ENCODE measurements at places on chromosomes 12 and 14.

DNA sequence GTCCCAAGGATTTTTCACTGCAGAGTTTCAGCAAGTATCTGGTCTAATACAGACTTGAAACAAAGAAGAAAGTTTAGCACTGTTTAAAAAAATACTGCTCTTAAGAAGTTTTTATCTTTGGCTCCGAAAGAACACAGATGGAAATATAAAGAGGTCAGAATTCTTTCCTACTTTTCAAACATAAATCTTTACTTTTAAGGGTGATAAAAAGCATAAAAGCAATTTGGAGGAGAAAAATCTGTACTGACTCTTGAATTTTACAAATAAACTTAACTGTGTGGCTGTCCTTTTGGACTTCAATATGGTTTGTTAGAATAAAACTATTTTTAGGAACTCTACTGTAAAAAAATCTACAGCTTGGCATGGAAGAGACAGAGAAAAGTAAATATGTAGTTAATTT is 27.6 kb upstream of the ISM2 start:
- no peak for DNase-seq

GRCh38 chr12:105352940-105353635 is 22.6 kb downstream of the C12orf75 start:
- no peak for DNase-seq

- peak; percentile 83 for DNase-seq
These were observed 282.8 kb downstream of the PAWR start for GRCh38 chr12:79407671-79408622.

DNA sequence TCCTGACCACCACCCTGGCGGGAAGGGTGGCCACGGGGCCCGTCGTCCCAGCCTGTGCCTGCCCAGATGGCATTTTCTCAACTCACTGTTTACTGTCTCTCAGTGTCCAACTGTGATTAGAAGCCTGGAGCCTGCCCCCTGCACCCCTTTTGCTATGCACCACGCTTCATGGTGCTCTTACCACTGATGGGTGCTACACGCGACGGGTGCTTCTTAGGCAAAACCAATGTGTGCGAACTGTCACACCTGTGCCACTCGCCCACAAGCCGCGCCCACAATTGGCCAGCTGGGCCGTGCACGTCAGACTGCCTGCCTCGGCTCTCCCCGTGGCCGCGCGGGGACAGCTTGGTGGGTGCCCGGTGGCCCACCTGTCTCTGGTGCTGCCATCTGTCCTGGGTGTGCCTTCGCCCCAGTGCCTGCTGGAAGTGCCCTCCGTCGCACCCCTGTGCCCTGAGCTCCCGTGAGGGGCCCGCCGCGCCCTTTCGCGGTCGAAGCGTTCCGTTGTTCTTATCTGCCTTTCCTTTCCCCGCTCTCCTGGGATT is 15.1 kb upstream of the AMN start:
- DNase-seq: no peak

DNA sequence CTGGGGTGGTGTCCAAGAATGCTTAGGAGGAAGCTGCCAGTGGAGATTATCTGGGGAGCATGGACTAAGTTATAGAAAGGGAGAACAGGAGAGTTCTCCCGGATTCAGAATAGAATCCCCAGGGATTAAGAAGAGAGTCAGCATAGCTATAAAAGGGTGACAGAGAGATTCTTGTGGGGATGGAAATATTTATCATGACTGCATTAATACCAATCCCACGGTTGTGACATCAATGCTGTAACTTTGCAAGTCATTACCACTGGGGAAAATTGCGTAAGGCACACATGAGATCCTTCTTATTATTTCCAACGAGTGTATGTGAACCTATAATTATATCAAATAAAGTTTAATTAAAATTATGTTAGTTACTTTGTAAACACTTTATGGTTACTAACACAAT is 447.9 kb upstream of the TMEM132C start:
- DNase-seq: no peak

DNA sequence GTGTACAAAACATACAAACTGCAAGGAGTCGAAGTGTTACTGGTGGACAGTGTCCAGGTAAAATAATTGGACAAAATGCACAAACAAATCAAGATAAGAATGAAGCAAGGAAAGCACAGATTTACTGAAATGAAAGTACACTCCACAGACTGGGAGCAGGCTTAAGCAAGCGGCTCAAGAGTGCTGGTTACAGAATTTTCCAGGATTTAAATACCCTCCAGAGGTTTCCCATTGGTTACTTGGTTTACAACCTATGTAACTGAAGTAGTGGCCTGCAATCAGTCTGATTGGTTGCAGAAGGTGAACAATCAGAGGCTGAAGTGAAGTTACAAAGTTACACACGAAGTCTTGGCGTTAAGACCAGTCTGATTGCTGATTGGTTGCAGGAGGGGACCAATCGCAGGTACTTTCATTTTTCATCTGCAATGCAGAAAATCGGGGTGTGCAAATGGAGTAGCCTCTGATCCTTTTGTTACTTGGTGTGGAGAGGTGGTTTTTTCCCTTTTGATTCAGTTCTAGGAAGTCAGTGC is 11.6 kb upstream of the SCN8A start:
- no peak for DNase-seq

- DNase-seq: no peak
These were observed 34.4 kb downstream of the PPTC7 start for GRCh38 chr12:110548678-110549077.

- no peak for DNase-seq
These were observed 101.3 kb downstream of the PPM1H start for GRCh38 chr12:62833634-62834033.

DNA sequence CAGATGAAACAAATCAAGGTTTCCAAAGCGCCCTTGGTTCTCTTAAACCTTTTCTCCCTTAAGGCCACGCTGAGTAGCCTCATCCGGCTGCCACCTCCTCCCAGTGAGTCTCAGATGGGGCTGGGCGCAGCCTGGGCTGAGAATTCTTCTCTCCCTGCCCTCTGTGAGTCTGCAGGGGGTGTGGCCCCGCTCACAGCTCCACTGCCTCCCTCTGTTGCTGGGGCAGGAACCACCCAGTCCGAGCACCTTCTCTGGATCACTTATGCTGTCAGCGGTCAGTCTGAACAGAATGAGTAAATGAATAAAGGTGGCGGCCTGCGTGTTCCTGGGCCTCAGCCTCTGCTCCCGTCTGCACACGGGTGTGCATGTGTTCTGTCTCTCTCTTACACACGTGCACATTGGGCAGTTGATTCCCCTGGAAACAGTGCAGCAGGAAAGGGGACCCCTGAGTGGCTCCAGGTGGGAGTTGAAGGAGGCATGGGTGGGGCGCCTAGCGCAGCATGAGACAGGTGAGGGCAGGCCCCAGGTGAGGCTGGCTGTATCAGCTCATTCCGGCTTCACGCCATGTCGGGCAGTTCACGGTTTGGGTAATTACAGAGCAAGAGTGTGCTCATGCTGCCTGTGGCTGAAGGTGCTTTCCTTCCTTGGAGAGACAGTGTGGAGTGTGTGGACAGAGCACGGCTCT is 4.3 kb downstream of the PAPLN start:
- peak; percentile 83 for DNase-seq

DNA sequence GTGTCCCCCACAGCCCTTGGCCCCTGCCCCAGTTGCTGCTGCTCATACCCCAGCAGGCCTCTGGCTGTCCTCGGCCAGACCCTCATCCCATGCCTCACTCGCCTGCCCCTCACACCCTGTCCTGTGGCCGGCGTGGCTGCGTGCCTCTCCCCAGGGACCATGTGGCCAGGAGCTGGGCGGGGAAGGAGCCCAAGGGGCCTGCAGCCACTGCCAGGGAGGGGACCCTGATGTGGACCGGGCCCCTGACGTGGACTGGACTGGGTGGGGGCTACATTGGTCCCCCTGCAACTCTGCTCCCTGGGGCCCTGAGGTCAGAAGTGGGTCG is 10.9 kb downstream of the FBRSL1 start:
- DNase-seq: no peak

- DNase-seq: no peak
These were observed 4.4 kb downstream of the KRT78 start for GRCh38 chr12:52844386-52844785.

DNA sequence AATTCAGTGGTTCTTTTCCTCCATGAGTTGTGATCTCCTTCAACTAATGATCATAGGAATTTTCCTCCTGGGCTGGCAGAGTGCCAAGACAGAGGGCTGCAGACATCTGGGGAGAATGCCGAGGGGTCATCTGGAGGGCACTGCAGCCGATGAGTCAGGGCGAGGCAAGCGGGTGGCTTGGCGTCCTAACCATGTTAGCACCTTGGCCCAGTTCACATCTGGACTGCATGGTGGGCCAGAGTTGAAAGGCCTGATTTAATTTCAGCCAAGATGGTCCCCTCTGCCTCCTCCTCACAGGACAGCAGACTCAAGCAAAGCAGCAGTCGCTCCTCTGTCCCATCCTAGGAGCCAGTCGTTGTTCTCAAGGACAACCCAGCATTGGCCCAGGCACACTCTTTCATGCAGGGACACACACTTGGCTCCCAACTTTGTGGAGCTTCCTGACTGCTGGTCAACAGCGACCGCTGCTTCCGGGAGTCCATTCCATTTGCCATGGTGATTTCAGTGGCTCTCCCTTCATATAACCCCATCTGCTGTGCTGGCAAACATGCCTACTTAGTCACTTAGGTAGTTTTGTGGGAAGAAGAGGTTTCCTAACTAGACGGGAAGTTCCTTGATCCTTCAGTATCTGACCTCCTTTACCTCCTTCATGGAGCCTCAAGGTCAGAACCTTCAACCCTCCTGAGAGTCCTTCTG is 161.8 kb downstream of the TTC8 start:
- DNase-seq: no peak

DNA sequence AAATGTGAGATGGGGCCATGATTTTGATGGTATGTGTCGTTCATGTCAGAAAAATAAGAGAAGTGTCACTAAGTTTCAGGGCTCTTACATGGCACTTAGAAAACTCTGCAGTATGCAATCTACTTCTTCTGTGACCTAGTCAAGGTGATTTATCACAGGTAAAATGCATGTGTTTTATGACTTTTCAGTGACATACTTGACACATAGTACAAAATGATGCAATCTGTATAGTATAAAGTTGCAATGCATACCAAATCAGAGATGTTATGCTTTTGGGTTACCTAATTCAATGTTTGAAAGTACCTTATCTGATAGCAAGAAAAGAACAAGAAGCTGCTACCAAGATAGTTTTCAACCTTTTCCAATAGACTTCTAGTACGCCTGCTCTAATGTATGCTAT is 21.9 kb upstream of the ARHGAP5 start:
- DNase-seq: no peak

DNA sequence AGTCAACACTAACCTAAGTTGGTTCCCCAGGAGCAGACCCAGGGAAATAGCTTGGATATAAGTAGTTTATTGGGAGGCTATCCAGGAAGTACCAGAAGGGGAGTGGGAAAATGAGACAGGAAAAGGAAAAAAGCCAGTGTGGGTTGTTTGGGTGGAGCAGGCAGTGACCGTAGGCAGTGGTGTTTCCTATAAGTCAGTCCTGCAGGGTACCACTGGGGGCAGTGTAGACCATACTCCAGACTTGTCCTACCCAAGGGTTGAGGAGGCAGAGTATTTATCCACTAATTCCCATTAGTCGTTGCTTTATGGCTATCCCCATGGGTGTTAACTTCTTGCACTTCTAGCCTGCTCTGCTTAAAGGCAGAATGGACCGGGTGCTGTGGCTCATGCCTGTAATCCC is 6.4 kb upstream of the CCDC60 start:
- peak; percentile 52 for DNase-seq

- no peak for DNase-seq
These were observed 409.8 kb downstream of the RERGL start for GRCh38 chr12:17680220-17680619.

- DNase-seq: peak; percentile 83
These were observed 6.4 kb downstream of the ITGB7 start for GRCh38 chr12:53200458-53201176.

GRCh38 chr12:86727160-86727559 is 471.0 kb upstream of the MGAT4C start:
- no peak for DNase-seq

- no peak for DNase-seq
These were observed 1.8 kb downstream of the PXN start for GRCh38 chr12:120263748-120264085.

GRCh38 chr12:88558340-88558867 is 21.9 kb downstream of the KITLG start:
- no peak for DNase-seq

DNA sequence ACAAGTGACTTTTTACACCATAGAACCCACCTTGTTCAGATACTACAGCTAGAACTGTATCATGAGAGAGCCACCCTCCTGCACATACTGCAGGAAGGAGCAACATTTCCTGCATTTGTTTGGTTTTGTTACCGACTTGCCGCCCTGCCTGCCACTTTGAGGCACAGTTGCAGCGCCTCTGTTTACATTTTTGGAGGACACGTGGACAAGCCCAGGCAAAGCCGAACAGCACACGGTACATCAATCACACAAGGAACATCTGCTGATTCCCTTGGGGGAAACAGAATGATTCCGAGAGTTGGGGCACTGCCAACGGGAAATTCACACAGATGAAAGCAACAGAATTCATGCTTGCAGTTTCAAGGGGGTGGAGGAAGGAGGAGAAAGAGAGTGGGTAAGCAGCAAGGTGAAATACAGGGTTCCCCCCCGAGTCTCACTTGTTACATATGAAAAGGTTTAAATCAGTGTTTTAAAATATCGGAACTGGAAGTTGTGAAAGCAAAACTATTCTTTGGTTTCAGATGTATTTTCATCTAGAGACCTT is 110.7 kb downstream of the BTG1 start:
- no peak for DNase-seq

- peak; percentile 55 for DNase-seq
These were observed 60.9 kb upstream of the GPATCH2L start for GRCh38 chr14:76090616-76091391.

DNA sequence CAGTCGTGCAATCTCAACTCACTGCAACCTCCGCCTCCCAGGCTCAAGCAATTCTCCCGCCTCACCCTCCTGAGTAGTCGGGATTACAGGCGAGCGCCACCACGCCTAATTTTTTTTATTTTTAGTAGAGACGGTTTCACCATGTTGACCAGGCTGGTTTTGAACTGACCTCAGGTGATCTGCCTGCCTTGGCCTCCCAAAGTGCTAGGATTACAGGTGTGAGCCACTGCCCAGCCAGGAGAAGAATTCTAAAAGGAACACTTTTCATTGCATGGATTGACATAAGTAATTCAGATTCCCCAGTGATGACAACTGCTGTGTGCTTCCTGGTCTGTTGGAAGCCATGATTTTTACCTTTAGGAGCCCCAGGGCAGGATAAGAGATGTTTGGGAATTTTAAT is 22.1 kb downstream of the DMAC2L start:
- DNase-seq: no peak

Measured in Karpas-422 (cell line).